Stimulated activated CD4-positive, alpha-beta T cell treated with anti-CD3 and anti-CD28 coated beads, Interleukin-4, amount 100 ng/mL, for 4 hours (primary cell): ENCODE measurements at places on chromosomes 12 and 14.

DNA sequence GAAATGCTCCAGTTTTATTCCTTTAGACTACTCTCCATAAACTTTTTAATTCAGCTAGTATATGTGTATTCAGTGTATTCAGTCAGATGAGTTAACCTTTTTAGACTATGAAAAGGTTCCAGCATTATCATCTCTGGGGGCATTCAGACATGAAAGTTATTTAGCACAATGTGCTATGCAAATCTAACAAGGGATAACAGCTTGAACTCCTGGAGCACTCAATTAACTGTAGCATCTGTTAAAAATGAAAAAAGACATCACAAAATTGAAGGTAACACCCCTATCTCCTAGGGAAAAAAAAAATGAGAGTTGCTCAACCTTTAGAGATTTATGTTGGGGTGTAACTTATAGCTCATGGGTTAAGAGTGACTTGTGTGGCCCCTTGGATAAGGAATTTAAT lies 211.5 kb downstream of the PHLDA1 start:
- DNase-seq = no peak

GRCh38 chr12:32535288-32535999 lies 136.1 kb downstream of the FGD4 start:
- DNase-seq = no peak

DNA sequence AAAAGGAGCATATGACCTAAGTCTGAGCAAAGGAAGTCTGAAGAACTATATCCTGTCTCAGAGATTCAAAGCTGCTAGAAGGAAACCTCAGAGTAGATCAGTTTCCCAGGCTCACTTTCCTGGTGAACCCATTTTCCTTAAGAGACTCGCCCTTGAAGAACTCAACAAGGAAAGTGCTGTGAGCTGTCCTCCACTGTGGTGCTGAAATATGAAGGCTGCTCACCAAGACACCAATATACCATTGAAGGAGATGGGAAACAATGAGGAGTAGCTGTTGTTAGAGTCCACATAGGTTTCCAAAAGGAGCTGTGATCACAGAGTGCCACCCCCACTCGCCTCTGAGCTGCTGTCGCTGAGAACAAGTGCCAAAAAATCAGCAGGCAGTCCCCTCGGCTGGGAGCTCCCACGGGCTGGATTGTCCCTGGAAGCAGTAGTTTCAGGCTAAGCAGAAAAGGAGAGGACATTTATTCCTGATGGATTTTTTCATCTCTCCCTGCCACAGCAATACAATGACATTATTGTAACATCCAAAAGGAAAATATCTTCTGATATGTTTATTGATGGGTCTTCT lies 282.1 kb downstream of the RPS29 start:
- DNase-seq = no peak

GRCh38 chr14:68546839-68547238 lies 246.0 kb downstream of the ZFP36L1 start:
- no peak for DNase-seq

GRCh38 chr12:47021298-47021697 lies 58.1 kb upstream of the PCED1B start:
- no peak for DNase-seq

DNA sequence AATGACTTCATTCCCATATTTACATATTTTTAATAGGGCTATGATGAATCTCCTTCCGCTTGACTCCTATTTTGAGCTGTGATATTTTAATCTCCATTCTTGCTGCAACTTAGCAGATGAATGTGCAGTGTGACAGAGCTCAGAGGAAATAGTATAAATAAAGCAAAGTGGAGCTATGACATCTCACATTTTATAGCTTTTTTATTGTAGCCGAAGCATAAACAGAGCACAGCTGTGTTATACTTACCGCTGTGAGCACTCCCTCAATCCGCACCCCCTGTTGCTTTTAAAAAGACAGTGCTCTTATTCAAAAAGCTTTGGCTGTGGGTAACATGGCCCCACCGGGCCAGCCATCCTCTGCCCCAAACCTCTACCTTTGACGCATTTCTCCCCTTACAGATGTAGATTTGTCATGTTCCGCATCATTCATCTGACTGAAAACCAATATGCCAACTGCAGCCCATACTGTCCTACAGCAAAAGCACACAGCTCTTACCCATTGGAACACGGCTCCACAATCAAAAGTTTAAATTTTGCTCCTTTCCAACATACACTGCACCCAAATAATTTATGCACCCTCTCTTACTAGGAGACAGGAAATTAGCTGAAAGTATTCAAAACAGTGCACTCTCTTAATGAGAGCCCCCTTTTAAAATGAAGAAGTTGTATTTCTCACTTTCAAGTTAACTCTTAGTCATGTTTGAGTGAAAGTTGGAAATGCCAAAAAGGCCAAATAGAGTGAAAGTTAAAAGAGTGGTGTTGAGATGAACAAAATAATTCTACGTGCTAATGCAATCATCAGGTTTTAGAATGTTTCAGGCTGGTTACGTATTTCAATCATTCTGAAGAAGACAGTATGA lies 429.3 kb upstream of the SOX5 start:
- DNase-seq = no peak
